Osteoblast (primary cell): ENCODE measurements at places on chromosomes 13 and 19. TPM values are rescaled to one million over a fixed set of nuclear protein-coding genes. Genes with fewer than 3 reads are reported as not detected.

EFNB2 gene
- total RNA-seq: 10.0 and 17.0 TPM in 2 replicates

GPR18 gene
- under 0.01 TPM in 1 of 2 replicates, not detected in the other for total RNA-seq

ARRDC5 gene
- 0.29 and 0.36 TPM in 2 replicates for total RNA-seq

IFT88 gene
- 20.3 and 20.9 TPM in 2 replicates for total RNA-seq

ELANE gene
- 0.36 and 0.59 TPM in 2 replicates for total RNA-seq

SIGLEC12 gene
- total RNA-seq: under 0.01 TPM in 1 of 2 replicates, not detected in the other

INSL3 gene
- not detected in 2 replicates for total RNA-seq

FCGBP gene
- total RNA-seq: under 0.01 TPM in 2 replicates

DNAAF3 gene
- total RNA-seq: 0.59 and 0.72 TPM in 2 replicates

IRS2 gene
- total RNA-seq: 7.1 and 8.3 TPM in 2 replicates

MUC16 gene
- total RNA-seq: not detected in 2 replicates

DNA sequence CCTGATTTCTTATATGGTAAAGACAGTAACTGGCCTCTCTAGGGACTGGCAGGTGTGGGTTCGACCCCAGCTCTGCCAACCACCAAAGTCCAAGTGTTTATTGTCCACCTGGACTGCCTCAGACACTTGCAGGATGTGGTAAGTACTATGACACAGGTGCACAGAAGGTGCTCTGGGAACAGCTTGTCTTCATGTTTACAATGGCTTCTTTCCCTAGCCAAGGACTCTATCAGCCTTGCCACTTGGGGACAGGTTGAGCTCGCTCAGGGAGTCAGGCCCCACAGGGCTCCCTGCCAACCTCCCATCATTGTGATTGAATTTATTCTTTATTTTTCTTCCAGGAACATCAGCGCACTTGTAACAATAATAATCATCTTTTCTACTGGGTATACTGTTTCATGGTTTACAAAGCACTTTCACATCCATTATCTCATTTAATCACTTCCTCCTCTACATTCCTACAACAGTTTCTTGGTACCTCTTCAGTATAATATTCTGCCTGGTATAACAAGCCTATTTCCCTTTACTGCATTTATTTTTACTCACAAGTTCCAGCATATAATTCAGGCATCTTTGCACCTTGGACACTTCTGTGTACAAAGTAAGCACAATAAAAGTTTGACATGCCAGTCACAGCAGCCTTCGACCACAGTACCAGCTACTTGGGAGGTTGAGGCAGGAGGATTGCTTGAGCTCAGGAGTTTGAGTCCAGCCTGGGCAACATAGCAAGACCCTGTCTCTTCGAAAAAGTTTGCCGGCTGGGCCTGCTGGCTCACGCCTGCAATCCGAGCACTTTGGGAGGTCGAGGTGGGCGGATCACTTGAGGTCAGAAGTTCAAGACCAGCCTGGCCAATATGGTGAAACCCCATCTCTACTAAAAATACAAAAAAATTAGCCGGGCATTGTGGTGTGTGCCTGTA, 24.2 kb upstream of the GATAD2A start:
- H3K4me3 ChIP-seq: no peak overlapping the region
- no peaks in the 10 kb centered on the region for H3K36me3 ChIP-seq
- H3K4me1 ChIP-seq: peaks cover 13% of the 10 kb centered on the region
- H3K27me3 ChIP-seq: no peaks in the 10 kb centered on the region

DNA sequence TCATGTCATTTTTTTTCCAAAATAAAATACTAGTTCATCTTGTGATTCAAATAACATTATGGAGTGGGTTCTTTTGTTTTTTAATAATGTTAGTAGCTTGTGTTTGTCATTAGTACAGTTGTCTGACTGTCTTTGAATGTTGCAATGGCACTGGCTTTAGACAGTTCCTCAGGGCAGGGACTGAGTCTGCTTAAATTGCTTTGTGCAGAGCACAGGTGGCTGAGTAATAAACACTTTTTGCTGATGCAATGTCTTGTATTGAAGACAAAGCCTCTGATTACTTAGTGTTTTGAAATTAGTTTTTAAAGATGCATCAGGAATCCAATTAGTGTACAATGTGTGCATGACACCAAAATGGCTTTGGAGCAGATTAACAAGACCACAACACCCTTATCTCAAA, 88.7 kb upstream of the PCDH9 start:
- no peak for DNase-seq
- H3K4me1 ChIP-seq: no peaks in the 10 kb centered on the region
- no peak overlapping the region for H3K27ac ChIP-seq
- no peaks in the 10 kb centered on the region for H3K36me3 ChIP-seq
- no peaks in the 10 kb centered on the region for H3K27me3 ChIP-seq

DNA sequence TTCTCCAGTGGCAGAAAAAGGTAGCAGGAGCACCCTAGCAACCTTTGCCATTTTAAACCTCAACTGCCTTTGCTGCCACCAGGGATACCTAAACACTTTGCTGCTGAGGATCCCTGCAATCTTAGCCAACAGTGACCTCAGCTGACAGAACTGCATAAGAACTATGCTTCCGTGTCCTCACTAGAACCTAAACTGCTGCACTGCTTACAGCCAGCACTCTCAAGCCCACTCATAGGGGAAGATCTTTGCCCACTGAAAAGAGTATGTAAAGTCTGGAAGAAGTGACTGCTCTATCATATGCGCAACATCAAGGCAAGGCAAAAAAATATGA, 270.0 kb upstream of the PCDH20 start:
- H3K4me3 ChIP-seq: no peak overlapping the region
- no peaks in the 10 kb centered on the region for H3K36me3 ChIP-seq
- no peaks in the 10 kb centered on the region for H3K27me3 ChIP-seq
- no peak overlapping the region for H3K27ac ChIP-seq
- no peak for DNase-seq
- H3K4me1 ChIP-seq: no peaks in the 10 kb centered on the region

DNA sequence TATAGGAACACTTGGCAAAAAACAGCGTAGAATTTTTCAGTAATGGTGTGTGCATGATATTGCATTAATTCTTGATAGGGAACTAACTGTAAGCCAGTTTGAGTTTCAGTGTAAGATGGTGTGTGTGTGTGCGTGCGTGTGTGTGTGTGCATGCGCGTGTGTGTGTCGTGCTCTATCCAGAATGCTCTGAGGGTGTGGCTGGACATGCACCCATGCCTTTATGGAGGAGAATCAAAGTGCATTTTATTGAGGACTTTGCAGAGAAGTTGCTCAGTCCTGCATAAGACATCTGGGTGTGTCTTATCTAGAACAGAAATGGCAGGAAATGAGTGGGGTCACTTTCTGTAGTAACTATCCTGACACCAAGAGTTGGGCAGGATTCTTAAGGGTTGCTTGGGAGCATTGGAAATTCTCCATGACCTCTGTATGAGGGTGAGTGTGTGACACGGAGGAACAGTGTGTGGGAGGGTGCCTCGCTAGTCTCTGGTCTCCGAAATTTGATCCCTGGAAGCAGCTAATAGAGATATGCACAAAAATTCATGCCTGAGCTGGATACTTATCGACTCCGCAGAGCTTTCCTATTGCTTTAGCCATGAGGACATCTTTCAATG, 252.2 kb downstream of the TSHZ3 start:
- H3K4me1 ChIP-seq: no peaks in the 10 kb centered on the region
- H3K27ac ChIP-seq: no peak overlapping the region
- H3K36me3 ChIP-seq: no peaks in the 10 kb centered on the region
- H3K27me3 ChIP-seq: no peaks in the 10 kb centered on the region

GRCh38 chr19:49361438-49362047, 673 bp downstream of the TEAD2 start:
- peaks cover 12% of the 10 kb centered on the region for H3K4me1 ChIP-seq
- peak; percentile 94 for DNase-seq
- no peaks in the 10 kb centered on the region for H3K27me3 ChIP-seq

DNA sequence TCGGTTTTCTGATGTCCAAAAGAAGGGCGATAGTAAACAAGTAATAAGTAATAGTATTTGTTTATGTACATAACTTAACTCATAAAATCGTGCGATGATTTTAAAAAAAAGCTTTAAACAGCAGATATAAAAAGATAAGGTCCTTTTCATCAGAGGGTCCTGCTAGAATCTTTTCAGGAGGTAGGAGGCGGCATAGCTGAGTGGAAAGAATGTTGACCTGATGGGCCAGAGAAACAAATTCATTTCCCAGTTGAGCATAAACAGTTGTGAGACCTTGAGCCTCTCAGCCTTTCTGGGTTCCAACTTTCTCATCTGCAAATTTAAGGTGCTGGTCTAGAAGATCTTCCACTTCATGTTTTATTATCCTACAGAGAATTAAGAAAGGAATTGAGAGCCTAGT, 173.5 kb downstream of the LACC1 start:
- H3K27ac ChIP-seq: no peak overlapping the region
- no peaks in the 10 kb centered on the region for H3K36me3 ChIP-seq
- H3K4me3 ChIP-seq: no peak overlapping the region
- DNase-seq: no peak

GRCh38 chr13:39749528-39749927, 94.1 kb downstream of the COG6 start:
- H3K27ac ChIP-seq: no peak overlapping the region
- DNase-seq: no peak
- H3K4me3 ChIP-seq: no peak overlapping the region
- no peaks in the 10 kb centered on the region for H3K27me3 ChIP-seq

- H3K27ac ChIP-seq: no peak overlapping the region
- peak; percentile 43 for DNase-seq
- H3K4me1 ChIP-seq: no peaks in the 10 kb centered on the region
- H3K36me3 ChIP-seq: no peaks in the 10 kb centered on the region
Observed at GRCh38 chr19:8500158-8500557, 2.3 kb downstream of the PRAM1 start.

GRCh38 chr19:34345947-34346351, 19.0 kb upstream of the GPI start:
- no peaks in the 10 kb centered on the region for H3K4me1 ChIP-seq
- H3K36me3 ChIP-seq: peaks cover 56% of the 10 kb centered on the region
- DNase-seq: peak; percentile 96
- no peak overlapping the region for H3K4me3 ChIP-seq
- no peak overlapping the region for H3K27ac ChIP-seq
- no peaks in the 10 kb centered on the region for H3K27me3 ChIP-seq

- DNase-seq: peak; percentile 25
- no peak overlapping the region for H3K4me3 ChIP-seq
- H3K4me1 ChIP-seq: peaks cover 18% of the 10 kb centered on the region
- no peaks in the 10 kb centered on the region for H3K27me3 ChIP-seq
- H3K27ac ChIP-seq: no peak overlapping the region
Observed at GRCh38 chr19:49588365-49589122, 2.4 kb upstream of the PRR12 start.

DNA sequence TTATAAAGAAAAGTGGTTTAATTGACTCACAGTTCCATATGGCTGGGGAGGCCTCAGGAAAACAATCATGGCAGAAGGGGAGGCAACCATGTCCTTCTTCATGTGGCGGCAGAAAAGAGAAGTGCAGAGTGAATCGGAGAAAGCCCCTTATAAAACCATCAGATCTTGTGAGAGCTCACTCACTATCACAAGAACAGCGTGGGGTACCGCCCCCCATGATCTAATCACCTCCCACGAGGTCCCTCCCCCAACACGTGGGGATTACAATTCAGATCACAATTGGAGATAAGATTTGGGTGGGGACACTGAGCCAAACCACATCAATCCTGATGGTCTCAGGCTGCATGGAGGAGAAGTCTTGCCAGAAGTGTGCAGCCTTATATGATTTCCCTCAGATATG, 26.0 kb downstream of the TM9SF2 start:
- no peak overlapping the region for H3K27ac ChIP-seq
- H3K36me3 ChIP-seq: peaks cover 30% of the 10 kb centered on the region
- no peaks in the 10 kb centered on the region for H3K4me1 ChIP-seq
- no peak for DNase-seq
- H3K4me3 ChIP-seq: no peak overlapping the region

- no peaks in the 10 kb centered on the region for H3K4me1 ChIP-seq
- H3K27me3 ChIP-seq: no peaks in the 10 kb centered on the region
- H3K27ac ChIP-seq: no peak overlapping the region
- no peak overlapping the region for H3K4me3 ChIP-seq
- peaks cover 19% of the 10 kb centered on the region for H3K36me3 ChIP-seq
- peak; percentile 69 for DNase-seq
Observed at GRCh38 chr19:58084596-58085347, 13.3 kb downstream of the ZSCAN18 start.

GRCh38 chr19:50749490-50749889, 20.8 kb upstream of the GPR32 start:
- no peaks in the 10 kb centered on the region for H3K36me3 ChIP-seq
- H3K27me3 ChIP-seq: no peaks in the 10 kb centered on the region
- no peaks in the 10 kb centered on the region for H3K4me1 ChIP-seq
- H3K4me3 ChIP-seq: no peak overlapping the region
- no peak for DNase-seq
- H3K27ac ChIP-seq: no peak overlapping the region

- peaks cover 2% of the 10 kb centered on the region for H3K36me3 ChIP-seq
- no peaks in the 10 kb centered on the region for H3K27me3 ChIP-seq
- no peak overlapping the region for H3K4me3 ChIP-seq
- H3K4me1 ChIP-seq: peaks cover 5% of the 10 kb centered on the region
Observed at GRCh38 chr19:49564616-49565045, 15.7 kb downstream of the NOSIP start.

DNA sequence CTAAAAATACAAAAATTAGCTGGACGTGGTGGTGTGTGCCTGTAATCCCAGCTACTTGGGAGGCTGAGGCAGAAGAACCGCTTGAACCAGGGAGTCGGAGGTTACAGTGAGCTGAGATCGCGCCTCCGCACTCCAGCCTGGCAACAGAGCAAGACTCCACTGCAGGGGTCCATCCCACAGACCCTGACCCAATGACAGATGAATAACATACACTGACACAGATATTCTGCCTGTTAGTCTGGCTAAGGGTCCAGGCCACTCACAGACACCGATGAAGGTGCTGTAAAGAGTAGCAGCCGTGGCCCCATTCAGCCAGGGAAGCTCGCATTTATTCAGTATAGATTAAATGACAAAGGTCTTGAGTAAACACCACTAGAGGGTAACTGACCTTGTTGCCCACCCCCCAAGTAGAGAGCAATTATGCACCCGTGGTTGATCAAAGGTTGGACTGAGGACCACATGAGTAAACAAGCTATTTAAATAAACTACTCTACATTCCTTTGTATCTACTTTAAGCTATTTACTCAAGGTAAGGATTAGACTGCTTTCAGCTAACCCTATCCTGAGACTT, 8.5 kb upstream of the CRYL1 start:
- H3K4me1 ChIP-seq: no peaks in the 10 kb centered on the region
- H3K4me3 ChIP-seq: no peak overlapping the region
- no peaks in the 10 kb centered on the region for H3K27me3 ChIP-seq
- H3K36me3 ChIP-seq: no peaks in the 10 kb centered on the region
- H3K27ac ChIP-seq: no peak overlapping the region
- DNase-seq: no peak

GRCh38 chr13:40508127-40508526, 158.3 kb downstream of the FOXO1 start:
- H3K4me1 ChIP-seq: peaks cover 19% of the 10 kb centered on the region
- peak overlapping the region; percentile 49 for H3K27ac ChIP-seq
- H3K4me3 ChIP-seq: no peak overlapping the region
- no peaks in the 10 kb centered on the region for H3K36me3 ChIP-seq
- no peak for DNase-seq

DNA sequence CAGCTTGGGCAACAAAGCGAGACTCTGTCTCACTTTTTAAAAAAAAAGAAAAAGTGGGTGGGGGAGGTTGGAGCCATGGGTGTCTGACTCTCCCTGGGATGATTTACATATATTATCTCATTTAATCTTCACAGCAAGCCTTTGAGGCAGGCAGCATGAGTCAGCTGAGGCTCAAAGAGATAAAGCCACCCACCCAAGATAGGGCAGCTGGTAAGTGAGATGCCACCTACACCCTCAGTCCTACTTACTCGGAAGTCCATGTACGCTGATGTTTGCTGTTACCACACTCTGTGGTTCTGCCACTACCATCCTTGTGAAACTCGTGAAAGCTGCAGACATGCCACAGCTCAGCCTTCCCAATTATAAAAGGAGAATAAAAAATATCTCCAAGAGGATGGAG, 142.0 kb upstream of the TSHZ3 start:
- no peak overlapping the region for H3K4me3 ChIP-seq
- H3K36me3 ChIP-seq: no peaks in the 10 kb centered on the region
- no peak for DNase-seq
